ENCODE measurements at places on chromosomes 2 and 18.

GRCh38 chr2:67600222-67600871 is 203.2 kb downstream of the ETAA1 start:
- DNase-seq: no peak

DNA sequence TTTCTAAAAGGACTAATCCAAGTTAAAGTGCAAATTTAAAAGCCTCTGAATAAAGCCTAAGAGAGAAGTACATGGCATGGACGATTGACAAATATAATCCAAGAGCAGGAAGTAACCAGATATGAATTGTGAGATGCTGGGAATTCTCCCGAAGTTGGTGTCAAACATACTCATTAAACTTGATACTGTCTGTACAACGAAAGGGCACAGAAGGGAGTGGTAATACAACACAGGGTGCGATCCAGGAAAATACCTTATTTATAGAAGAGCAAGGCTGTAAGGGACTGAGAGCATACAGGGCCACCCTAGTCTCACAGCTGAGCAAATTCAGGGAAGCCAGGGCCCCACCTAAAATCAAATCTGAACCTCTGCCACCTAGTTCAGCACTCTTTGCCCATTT is 41.6 kb downstream of the SEMA4F start:
- no peak for DNase-seq

GRCh38 chr2:182642328-182642727 is 73.7 kb upstream of the DNAJC10 start:
- peak; percentile 26 for DNase-seq

- DNase-seq: no peak
Observed at GRCh38 chr2:240787521-240788472, 32.2 kb downstream of the KIF1A start.

DNA sequence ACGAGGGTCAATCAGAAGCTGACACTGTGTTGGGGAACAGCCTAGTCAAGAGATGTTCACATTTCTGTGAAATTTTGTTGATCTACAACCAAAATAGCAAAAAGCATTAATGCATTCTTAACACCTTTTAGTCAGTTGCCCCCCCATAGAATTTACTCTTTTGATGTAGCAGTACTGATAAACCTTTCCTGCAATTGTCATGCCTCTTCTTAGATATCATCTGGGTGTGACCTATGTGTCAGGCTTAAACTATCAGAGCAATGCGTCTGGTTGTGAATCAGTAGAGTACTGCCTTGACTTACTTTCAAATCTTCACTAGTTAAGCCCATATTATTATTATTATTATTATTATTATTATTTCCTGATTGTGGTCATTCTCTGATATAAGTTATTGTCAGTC is 61.9 kb downstream of the GREB1L start:
- no peak for DNase-seq

GRCh38 chr2:143835481-143835880 is 684.4 kb downstream of the ZEB2 start:
- no peak for DNase-seq

- no peak for DNase-seq
Observed at GRCh38 chr2:152518641-152519580, 183.9 kb downstream of the FMNL2 start.

DNA sequence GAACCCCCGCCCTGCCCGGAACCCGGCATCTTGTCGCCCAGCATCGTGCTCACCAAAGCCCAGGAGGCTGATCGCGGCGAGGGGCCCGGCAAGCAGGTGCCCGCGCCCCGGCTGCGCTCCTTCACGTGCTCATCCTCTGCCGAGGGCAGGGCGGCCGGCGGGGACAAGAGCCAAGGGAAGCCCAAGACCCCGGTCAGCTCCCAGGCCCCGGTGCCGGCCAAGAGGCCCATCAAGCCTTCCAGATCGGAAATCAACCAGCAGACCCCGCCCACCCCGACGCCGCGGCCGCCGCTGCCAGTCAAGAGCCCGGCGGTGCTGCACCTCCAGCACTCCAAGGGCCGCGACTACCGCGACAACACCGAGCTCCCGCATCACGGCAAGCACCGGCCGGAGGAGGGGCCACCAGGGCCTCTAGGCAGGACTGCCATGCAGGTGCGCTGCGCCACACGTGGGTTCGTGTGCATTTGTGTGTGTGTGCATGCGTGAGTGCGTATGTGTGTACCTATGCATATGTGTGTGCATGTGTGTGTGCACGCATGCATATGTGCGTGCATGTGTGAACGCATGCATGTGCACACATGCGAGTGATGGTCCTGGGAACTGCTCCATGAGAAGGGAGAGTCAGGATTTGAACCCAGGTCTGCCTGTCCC is 47.1 kb upstream of the ATG16L1 start:
- DNase-seq: no peak

DNA sequence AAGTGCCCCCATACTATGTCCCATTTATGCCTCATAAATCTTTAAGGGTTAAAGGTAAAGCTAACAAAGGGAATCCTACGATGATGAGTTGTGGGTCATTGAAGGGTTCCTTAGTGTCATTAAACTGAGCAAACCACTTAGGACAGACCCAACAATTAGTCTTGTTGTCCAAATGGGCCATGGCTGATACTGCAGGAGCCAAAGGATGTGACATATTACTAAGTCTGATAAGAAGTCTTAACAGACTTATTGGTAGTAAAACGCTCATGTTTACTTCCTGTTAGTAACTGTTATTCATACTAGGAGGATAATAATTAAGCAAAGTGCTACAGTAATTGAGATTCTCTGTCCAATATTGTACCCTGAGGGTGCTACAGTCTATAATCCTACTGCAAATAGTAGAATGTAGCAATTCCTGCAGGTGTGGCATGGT is 96.8 kb downstream of the PTPN4 start:
- no peak for DNase-seq

GRCh38 chr18:35080058-35080457 is 38.8 kb downstream of the MAPRE2 start:
- no peak for DNase-seq

- DNase-seq: no peak
Observed at GRCh38 chr2:143282684-143283083, 153.5 kb downstream of the ARHGAP15 start.

- DNase-seq: no peak
Observed at GRCh38 chr2:85104228-85104627, 29.0 kb upstream of the TCF7L1 start.

DNA sequence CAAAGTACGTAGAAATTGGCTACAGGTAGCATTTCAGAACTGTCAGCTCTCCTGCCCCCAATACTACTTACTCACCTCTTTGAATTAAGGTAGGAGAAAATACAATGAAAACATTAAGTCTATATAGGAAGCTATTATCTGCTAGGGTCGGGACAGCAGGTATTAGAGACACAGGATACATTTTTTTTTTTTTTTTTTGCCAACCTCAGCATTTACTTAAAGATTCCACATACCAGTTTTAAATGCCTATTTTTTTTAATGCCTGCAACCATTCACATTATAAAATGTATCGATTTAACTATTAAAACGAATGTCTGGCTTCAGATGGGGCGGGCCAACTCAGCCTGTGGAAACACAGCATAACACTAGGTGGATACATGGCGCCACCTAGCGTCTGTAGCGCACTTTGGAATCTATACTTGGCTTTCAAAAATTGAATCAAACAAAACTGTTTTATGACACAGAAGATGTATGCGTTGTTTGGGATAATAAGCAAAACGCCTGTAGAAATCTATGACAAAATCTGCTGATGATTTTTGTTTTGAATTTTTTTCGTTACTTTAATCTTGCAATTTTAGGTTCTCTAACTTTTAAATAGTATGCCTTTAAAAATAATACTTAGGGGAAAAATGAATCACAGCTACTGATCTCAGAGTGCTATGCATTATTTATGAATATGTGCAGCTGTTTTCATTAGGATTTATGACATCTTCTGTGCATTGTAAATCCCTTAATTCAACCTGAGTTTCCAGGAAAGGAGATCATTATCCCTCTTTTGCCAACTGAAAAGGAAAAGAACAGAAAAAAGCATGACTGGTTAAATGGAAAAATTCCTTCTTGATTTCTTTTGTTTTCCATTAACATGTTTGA is 261.0 kb downstream of the NYAP2 start:
- DNase-seq: peak; percentile 34

GRCh38 chr2:96535331-96535730 is 1.2 kb upstream of the ARID5A start:
- DNase-seq: no peak

DNA sequence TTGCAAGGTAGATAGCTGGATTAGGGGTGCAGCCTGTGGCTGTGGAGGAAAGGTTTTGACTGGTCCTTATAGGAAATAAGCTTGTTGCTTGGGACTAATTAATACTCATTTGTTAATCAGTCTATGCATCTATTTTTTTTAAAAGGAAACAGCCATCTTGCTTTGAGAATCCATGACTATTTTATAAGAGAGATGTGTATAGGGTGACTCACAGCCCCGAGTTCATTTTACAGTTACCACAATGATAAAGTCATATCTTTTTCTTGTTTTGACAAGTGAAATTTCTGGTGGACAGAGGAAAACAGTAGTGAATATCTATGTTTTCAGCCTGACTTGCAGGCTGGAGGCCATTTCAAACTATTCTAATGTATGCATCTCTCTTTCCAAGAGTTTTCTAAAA is 193.5 kb upstream of the CCDC68 start:
- DNase-seq: no peak

GRCh38 chr2:135792401-135793150 is 44.4 kb downstream of the LCT start:
- no peak for DNase-seq

DNA sequence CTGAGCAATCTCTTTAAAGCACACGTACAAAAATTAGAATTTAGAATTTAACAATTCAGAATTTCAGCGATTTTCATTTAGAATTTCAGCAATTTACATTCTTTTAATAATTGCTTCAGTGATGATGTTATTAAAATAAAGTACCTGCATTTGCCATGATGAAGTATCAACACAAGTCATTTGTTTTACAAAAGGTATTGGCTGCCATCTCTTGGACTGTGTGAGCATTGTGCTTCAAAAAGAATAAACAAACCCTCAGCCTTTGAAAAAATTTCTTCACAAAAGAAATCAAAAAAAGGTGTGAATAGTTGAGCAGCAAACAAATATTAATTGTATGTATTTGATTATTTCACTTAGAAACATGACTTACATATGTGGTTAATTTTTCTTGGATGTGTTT is 27.1 kb upstream of the ZC3H15 start:
- DNase-seq: no peak

DNA sequence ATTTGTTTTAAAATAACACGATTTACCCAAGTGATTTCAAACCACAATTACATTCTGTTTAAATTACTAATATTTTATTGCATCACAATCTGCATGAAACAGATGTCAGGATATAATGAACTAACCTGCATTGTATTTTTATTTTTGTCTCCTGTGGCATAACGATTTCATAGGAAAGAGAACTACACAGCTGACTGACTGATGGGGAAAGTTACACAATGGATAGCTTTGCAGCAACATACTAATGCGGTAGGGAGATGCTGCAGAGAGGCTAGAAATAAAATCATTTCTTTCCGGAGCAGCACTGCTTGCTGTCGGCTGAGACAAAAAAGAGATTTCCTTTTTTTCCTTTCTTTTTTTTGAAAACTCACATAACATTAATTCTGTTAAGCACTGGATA is 36.9 kb downstream of the SCN1A start:
- DNase-seq: no peak

DNA sequence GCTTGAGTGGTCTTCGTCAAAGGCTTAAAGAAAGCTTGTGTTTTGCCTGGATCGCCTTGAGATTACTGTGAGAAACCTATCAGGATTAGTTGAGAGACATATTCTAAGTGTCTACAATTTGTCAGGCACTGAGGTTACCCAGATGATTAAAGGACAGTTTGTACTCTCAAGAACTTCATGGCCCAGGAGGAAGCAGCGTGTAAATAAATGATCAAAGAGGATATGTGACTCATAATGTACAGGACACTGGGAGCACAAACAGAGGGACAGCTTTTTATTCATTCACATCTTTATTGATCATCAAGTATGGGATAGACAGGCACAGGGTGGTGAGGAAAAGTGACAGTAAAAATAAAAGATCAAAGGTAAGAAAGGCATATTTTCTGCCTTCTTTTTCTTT is 152.6 kb upstream of the FSHR start:
- no peak for DNase-seq

DNA sequence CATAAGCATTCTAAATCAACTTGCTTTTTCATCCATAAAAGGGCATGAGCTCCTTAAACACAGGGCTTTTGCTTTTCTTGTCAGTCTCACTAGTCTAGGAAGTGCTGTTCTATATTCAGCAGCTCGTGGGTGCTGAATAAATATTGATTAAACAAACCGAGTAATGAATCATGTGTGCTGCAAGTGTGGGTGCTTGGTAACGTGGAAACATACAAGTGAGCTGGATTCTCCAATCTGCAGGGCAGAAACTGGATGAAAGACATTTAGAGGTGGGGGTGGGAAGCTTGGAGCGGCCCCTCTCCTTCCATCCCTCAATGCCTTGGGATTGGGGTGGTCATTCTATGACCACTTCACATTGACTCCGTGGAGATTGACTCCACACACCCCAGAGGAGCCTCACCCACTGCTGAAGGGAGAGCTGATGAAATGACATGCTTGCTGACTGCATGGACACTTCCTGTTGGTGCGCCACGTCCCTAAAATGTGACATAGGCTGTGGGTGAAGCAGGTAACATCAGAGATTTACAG is 114.6 kb downstream of the DOCK10 start:
- peak; percentile 70 for DNase-seq

DNA sequence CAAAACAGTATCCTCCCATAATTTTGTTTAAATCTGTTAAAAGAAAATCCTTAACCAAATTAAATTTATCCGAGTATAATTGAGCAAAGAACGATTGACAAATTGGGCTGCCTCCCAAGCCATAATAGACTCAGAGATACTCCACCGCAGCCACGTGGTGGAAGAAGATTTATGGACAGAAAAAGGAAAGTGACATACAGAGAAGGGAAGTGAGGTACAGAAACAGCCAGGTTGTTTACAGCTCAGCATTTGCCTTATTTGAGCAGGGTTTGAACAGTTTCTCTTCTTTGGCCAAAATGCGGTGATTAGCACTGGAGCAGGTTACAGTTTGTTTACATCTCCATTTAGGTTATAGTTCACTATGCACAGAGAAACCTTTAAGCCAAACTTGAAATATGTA is 60.8 kb downstream of the KYNU start:
- no peak for DNase-seq

DNA sequence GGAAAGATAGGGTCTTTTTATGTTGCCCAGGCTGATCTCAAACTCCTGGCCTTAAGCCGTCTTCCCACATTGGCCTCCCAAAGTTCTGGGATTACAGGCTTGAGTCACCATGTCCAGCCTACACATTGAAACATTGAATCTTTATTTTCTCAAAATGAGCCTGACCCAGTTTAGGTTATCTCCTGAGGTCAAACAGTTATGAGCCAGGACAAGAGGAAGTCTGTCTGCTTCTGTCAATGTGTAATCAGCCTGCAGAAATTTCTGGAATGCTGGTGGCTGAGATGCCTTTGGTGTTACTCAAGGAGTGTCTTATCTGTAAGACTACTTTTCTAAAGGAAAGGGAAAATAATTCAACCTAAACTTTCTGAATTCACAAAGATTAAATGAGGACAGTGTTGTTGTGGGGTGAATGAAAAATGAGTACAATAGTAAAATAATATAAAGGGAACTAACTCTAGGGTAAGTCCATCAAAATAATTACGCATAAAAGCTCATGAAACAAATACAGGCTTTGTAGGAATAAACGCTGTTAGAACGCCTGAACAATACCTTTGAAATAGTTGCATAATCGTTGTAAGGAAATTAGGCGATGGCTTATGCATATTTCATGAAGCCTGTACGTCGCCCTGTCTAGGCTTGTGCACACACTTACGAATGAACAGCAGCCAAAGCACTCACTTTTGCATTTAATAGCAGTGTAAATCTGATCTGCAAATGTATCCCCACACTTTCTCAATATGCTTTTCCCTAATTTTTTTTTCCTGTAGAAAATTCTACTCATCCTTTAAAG is 260.8 kb downstream of the RDH14 start:
- no peak for DNase-seq

- no peak for DNase-seq
Observed at GRCh38 chr2:102186791-102187495, at the start of gene IL1RL2. Gene IL1RL2 (plus strand): TSS chr2:102187023. CDS start chr2:102187868, 845 bp downstream.

Data from CD4-positive, alpha-beta T cell treated with Interferon gamma for 1 hour (primary cell).